ENCODE measurements at places on chromosomes 7 and 10.

GRCh38 chr10:132708936-132709335, 77.0 kb downstream of the NKX6-2 start:
- no peak for DNase-seq

DNA sequence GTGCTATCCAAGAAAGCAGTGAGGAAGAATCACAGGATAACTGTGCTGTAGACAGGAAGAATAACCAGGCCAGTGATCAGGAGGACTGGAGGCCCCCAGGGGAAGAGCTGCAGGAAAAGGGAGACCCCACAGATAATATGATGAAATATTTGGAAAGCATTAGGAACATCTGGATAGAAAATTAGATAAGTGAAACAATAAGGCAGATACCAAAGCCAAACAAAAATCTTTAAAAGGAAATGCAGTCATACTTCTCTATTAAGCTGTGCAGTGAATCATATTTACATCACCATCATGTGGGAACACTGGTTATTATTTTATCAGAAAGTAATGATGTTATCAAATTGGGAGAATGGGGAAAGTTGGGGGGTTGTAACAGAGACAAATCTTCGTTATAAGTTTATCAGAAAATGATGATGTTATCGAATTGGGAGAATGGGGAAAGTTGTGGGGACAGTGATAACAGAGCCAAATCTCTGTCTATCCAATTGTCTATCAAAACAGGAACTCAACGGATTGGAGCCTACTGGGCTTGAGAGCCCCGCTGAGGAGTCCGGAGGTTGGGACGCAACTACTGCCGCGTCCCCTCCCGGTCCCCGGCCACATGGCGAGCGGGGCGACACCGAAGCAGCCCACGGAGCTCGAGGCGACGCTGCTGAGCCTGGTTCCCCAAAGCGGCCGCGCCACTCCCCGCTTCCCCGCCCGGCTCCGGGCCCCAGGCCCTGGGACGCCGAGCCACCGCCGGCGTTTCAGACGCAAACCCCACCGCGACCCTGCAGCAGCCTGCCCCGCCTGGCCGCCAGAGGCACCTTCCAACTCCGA, 14.0 kb upstream of the RALA start:
- no peak for DNase-seq

GRCh38 chr7:22949944-22950343, 64.0 kb downstream of the HYCC1 start:
- DNase-seq: no peak

DNA sequence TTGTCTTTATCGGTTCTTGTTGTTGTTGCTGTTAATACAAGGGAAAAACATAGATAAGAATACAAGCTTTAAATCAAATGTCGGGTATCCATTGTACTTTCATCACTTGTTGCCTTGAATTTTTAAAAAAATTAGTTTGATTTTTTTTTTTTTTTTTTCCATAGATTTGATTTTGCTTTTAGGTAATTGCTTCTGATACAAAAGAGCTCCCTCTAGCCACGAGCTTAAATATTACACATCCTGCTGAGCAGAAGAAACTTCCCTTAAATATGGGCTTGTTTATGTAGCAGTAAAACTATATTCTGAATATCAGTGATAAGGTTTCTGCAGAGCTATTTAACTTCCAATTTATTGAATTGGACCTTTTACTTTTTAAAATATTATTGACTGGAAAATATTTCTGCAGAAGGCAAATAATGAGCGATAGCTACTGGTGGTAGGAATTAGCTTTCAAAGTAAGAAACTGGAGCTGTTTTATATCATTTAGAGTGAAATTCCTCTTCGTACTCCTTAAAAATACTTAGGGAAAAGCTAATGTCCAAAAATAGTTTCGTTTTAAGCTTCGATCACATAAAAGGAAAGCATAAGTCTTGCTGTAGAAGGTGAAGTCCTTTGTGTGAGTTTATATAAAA, 216.9 kb downstream of the POLR1F start:
- DNase-seq: no peak

DNA sequence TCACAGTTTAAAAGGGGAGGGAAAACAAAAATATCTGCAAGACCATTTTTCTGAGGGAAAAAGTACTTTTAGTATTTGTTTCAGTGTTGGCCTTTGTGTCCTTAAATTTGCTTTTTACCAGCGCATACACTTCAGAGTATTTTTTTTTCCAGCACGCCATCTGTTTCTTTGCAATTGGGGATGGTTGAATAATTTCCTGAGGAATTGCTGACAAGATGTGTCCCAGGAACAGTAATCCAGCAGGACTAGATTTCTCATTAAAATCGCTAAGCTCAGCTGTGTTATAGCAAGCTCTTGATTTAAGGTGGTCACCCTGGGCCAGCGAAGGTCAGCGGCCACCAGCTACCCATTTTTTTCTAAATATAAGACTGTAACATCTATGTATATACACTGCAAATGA, 156.9 kb upstream of the RHOBTB1 start:
- DNase-seq: no peak
